Effector memory CD4-positive, alpha-beta T cell (primary cell): ENCODE measurements at places on chromosomes 1 and 21.
A peak's percentile ranks its signal among the peaks of the same experiment; 100 is the strongest.

- peak; percentile 55 for DNase-seq
These were observed 25.7 kb upstream of the ABCG1 start for GRCh38 chr21:42193131-42193671.

- DNase-seq, result no peak
These were observed 36.8 kb downstream of the C1orf21 start for GRCh38 chr1:184423649-184424048.

- DNase-seq, result no peak
These were observed 13.6 kb upstream of the LRP8 start for GRCh38 chr1:53341521-53341895.

- DNase-seq, result no peak
These were observed 1.6 kb downstream of the PHC2 start for GRCh38 chr1:33429332-33429731.

- DNase-seq, result no peak
These were observed 11.2 kb upstream of the RAP1GAP start for GRCh38 chr1:21680381-21680780.

- DNase-seq, result no peak
These were observed 127.0 kb downstream of the AKT3 start for GRCh38 chr1:243723050-243723449.

GRCh38 chr21:31537872-31538576, 121.5 kb upstream of the SOD1 start:
- no peak for DNase-seq
